ENCODE measurements at places on chromosomes 1 and 21. TPM values are rescaled to one million over a fixed set of nuclear protein-coding genes. Genes with fewer than 3 reads are reported as not detected.

SPRR1B gene
- total RNA-seq: not detected

DNA sequence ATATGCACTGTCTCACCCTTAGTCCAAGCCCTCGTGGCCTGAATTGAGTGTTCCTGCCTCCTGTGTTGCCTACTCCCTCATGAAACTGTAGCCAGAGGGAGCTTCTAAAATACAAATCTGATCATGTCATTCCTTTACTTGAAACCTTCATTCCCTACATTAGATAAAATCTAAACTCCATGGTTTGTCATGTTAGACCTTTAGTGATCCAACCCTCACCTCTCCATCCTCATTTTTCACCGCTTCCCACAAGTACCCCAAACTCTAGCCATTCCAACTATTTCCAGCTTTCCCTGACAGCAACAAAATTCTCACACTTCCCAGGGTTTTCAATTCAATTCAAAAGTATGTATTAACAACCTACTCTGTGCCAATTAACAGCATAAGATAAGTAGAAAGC is 18.3 kb upstream of the CNTN2 start:
- no peak for DNase-seq

- DNase-seq: no peak
These were observed 8.8 kb downstream of the ATP5IF1 start for GRCh38 chr1:28244549-28245251.

- DNase-seq: peak; percentile 79
These were observed 248.6 kb downstream of the DNM3 start for GRCh38 chr1:172089768-172090510.

GRCh38 chr21:43858806-43859648 is 6.0 kb upstream of the AGPAT3 start:
- DNase-seq: no peak

SEMA4A gene
- 68.2 TPM for total RNA-seq

MRPL24 gene
- 106 TPM for total RNA-seq

DNA sequence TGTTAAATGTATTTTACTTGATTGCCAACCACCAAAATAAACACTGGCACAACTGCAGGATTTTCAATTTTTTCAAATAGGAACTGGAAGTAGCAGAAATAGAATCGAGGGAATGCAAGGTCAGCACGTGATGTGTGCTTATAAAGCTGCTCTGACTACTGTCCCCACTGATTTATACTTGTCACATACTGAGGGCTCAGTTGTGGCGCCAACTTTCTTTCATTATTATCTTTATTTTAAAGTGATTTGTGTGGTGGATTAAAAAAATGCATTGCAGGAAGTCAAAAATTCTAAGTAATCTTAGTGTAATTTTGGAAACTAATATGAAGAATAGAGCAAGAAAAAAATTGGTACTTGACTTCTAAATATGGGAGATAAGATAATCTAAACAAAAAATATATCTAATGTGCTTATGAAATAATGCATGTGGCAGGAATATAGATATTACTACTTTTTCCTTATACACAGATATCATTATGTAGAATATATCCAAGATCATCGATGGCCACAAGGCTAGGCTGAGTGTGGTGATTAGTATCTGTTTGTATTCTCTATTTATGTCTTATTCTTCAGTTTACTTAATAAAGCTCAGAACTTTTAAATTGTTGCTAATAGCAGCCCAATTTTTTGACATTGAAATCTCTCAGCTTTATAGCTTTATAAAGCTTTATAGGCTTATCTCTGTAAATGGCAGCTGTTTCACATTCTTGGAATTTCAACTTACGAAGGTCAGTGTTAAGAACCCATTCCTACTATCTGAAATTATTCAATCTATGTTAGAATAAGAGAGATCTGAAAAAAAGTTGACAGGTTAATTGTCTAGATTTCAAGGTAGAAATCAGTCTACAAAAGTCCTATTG is 404.5 kb upstream of the ADAMTS5 start:
- DNase-seq: no peak

DNA sequence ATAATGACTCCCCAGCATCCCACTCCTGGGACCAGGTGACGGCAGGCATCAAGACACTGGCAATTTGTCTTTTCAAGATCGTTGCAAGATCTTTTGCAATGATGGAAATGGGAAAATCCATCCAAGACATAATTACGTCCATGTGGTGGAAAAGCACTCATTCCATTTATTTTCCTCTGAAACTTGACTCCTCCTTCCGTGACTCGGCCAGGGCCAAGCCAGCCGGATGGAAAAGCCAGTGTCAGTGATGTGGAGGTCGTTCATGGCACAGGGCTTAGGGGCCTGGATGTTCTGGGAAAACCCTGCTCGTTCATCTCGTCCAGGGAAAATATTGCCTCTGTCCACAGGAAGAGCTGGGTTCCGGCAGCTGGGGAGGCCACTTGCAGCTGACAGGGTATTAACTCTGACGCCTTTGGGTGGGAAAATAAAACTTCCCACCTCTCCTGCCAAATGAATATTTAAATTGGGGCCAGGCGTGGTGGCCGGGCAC is 46.2 kb downstream of the C1orf198 start:
- DNase-seq: no peak

- no peak for DNase-seq
These were observed 2.1 kb downstream of the SAMD11 start for GRCh38 chr1:925561-926421.

MRAP gene
- not detected for total RNA-seq

DNA sequence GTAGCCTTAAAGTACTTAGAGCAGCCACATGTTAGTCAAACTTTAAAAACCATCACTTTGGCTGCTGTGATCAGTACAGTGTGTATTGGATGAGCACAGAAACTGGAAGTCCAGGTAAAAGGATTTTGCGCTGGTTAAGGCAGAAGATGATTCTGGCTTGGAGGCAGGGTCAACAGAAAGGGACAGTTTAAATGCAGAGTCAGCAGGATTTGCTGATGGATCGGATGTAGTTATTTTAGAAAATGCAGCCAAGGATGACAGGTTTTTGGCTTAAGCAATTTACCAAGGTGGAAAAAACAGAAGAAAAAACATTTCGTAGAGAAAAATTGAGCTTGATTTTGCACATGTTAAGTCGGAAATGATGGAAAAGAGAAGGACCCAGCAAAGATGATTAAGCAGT is 45.9 kb upstream of the MORC3 start:
- DNase-seq: no peak

APCS gene
- total RNA-seq: not detected

GRCh38 chr1:61152066-61152465 is 69.7 kb downstream of the NFIA start:
- no peak for DNase-seq

DNA sequence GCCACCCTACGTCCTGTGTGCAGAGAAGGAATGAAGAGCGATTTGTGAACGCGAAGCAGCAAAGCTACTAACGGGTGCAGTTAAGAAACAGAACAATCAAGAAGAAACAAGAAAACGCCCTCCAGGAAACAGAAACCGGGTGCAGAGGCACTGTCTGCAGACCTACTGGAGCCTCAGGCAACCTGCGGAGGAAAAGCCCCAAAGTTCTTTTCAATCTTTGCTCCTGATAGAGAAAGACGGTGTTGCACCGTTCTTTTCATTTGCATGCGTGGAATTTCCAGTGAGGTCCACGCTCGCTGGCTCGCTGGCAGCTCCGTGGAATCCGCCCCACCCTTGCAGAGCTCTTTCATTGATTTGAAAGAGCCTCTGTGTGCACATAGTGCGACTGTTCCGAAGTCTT is 37.0 kb upstream of the PDE9A start:
- DNase-seq: peak; percentile 42

SAMD11 gene
- not detected for total RNA-seq

- DNase-seq: peak; percentile 17
These were observed 91.2 kb upstream of the SLC45A1 start for GRCh38 chr1:8226747-8227146.

TNFRSF9 gene
- 64.0 TPM for total RNA-seq

- DNase-seq: no peak
These were observed 69.4 kb downstream of the NID1 start for GRCh38 chr1:235995511-235995910.

DNA sequence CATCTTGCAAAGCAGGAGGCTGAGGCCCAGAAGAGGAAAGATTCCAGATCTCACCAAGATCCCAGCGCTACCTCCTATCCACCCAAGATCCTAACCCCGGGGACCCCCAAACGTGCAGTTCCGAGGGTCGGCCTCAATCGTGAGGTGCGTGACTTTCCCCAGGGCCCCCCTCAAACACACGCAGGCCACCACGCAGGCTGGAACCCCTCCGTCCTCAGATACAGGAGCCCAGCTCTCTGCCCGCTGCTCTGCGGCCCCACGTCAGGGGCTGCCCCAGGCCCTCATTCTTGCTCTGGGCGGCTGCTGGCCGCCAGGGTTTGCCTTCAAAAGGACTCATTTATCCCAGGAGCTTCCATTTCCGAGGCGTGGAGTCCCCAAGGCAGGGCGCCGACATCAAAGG is 39.9 kb downstream of the KRTAP10-1 start:
- DNase-seq: no peak

DNA sequence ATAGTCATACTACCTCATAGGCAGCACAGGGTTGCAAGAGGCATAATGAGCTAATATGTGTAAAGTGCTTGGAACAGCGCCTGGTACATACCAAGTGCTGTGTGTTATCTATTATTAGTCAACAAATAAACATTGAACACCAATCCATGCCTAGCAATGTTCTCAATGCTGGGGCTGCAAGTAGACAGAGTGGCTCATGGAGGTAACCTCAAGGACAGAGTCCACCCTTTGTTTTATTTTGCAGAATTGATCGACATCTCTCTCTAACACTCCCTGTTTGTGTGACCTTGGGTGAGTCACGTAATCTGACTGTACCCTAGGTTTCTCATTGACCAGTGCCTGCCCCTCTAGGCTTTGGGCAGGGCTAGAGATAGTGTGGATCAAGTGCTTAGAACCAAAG is 164.0 kb upstream of the KLHDC7A start:
- no peak for DNase-seq

- no peak for DNase-seq
These were observed 2.2 kb upstream of the MAGI3 start for GRCh38 chr1:113388017-113388620.

DNA sequence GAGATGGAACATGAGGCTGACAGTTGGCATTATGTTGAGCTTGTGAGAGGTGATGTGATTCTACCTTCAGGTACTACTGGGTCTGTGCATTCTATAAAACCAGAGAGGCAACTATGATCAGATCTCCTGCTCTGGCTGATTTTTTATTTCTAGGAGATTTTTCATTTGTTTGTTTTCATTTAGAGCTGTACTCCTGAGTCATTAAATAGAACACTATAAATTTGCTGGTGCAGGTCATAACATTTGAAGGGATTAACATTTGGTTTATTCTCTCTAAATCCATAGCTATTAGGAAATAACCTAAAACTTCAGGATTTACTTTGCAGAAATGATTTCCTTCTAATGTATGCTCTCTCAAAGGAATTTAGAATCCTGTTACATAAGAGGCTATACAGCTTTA is 42.9 kb downstream of the MAGI3 start:
- DNase-seq: no peak

GRCh38 chr1:228381356-228381755 is 25.3 kb downstream of the TRIM11 start:
- DNase-seq: no peak

- DNase-seq: no peak
These were observed 333.3 kb downstream of the MRPL39 start for GRCh38 chr21:25273959-25274358.

DNA sequence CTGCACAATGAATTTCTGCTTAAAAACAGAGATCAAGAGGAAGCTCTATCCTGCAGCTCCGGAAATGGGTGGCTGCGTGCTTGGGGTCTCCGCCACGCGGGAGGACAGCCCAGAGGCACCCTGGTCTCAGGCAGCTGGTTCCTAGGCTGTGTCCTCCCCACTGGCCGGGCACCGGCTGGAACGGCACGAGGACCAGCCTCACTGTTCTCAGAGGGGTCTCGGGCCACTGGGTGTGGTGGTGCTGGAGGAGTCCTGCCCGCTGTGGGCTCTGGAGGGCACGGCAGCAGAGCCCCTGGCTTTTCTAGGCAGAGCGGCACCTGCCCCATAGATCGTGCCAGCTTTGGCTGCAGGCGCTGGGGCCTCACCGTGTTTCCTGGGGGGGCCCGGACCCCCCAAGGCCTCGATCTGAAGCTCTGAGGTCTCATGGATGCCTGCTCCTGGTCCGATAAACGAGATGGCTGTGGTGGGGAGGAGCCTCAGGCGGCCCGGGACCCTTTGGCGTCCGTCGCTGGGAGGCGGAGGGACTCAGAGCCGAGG is 8.2 kb upstream of the RNF223 start:
- DNase-seq: peak; percentile 8

DNA sequence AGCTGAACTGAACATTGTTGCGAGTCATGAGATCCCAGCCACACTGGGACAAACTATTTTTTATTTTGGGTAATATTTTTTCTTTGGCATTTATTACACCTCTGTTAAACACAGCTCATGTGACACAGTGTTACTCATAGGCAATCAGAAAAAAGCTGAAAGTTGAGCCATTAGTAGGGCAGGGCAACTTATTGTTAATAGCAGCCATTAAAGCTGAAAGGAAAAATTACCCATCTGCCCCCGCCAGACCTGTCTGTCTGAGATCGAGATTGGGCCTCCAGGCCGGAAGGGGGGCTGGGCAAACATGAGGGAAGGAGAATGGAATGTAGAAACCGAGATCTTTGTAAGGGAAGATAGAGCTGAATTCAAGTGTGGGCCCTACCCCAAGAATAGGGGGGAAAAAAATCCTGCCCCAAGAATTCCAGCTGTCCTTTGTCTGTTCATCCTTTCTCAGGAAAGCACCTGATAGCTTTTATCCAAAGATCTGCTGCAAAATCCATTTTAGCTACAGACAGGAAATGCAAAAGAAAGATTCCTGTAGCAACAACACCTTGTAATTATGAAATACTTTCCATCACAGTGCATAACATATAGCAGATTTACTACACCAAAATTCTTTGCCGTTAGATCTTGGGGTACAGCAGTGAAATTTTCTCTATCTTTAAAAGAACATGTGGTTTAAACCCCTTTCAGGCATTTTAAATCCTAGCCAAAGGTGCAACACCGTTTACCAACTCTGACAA is 212.8 kb downstream of the PBX1 start:
- DNase-seq: no peak

DNA sequence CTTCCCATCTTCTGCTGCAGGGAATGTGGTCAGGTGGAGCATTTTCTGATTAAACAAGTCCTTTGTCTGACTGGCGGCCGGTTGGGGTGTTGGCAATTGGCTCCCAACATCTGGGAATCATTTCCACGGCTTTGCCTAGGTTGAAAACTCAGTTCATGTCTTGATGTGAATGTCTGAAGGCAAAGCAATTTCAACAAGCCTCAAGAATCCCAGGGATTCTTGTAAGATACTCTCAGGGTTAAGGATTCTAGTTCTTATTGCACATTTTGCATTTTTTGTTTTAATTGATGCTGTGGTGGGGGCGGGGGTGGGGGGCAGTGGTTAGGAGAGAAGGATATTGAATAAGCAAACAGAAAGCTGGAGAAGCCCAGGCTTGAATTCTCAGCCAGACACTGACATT is 273.9 kb downstream of the KIF26B start:
- DNase-seq: no peak

Data from activated CD4-positive, alpha-beta memory T cell treated with anti-CD3 and anti-CD28 coated beads for 36 hours (primary cell).